ENCODE measurements at places on chromosomes 12 and 14. TPM values are rescaled to one million over a fixed set of nuclear protein-coding genes. Genes with fewer than 3 reads are reported as not detected.

PELI2 gene
- total RNA-seq, result 31.9 TPM

TMTC2 gene
- total RNA-seq, result 7.2 TPM

B4GALNT1 gene
- under 0.01 TPM for total RNA-seq

FGF23 gene
- total RNA-seq, result not detected

ARHGAP9 gene
- 77.6 TPM for total RNA-seq

TMEM63C gene
- total RNA-seq, result 1.4 TPM

FKBP4 gene
- 11.0 TPM for total RNA-seq

SLC8A3 gene
- 1.0 TPM for total RNA-seq

LYZ gene
- total RNA-seq, result 5,492 TPM

NRXN3 gene
- total RNA-seq, result under 0.01 TPM

HOXC12 gene
- total RNA-seq, result not detected

ATG14 gene
- 33.0 TPM for total RNA-seq

PPP1R36 gene
- 0.73 TPM for total RNA-seq

ACAD10 gene
- 13.4 TPM for total RNA-seq

RIC8B gene
- total RNA-seq, result 5.6 TPM

CLEC9A gene
- total RNA-seq, result 0.42 TPM

EML5 gene
- total RNA-seq, result 3.8 TPM

FAM181A gene
- total RNA-seq, result not detected

SUSD6 gene
- 63.2 TPM for total RNA-seq

OAS2 gene
- total RNA-seq, result 22.2 TPM

RNASE7 gene
- not detected for total RNA-seq

All from mononuclear cell (primary cell).